CD4-positive, alpha-beta T cell treated with Interferon alpha-2 for 1 hour (primary cell): ENCODE measurements at places on chromosomes 2 and 18.

DNA sequence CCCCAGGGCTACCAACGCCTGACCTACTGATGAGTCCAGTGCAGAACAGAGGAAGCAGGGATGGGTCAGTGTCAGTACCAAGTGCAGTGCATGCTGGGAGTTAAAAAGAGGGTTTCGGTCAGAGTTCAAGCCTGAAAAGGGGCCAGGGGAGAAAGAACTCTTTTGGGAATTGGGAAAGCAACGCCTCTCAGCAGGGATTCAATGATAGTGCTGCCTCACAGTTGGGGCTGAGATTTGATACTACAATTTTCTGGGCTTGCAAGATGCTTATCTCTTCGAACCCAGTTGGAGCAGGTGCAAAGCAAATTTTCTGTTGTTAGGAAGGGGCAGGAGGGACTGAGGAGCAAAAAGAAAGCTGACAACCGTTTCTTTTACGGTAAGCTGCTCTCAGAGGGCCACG, 82.6 kb downstream of the CERKL start:
- DNase-seq, result no peak

DNA sequence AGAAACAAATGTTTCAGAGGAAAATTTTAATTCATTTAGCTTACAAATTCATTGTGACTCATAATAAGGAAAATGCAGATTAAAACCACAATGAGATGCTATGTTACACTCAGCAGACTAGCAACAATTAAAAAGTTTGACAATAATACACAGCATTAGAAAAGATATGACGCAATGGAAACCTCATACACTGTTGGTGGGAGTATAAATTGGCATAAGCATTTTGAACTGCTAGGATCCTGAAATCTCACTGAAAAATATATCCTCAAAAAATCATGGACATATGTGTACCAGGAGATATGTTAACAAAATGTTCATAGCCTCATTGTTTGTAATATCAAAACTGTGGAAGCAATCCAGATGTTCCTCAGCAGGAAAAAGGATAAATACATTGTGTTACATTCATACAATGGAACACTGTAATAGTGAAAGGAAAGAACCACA, 13.7 kb downstream of the CALCRL start:
- DNase-seq, result no peak

- no peak for DNase-seq
These were observed 563.4 kb downstream of the ZNF804A start for GRCh38 chr2:185161701-185162100.

- DNase-seq, result no peak
These were observed 31.8 kb upstream of the SLC8A1 start for GRCh38 chr2:40483549-40484243.

DNA sequence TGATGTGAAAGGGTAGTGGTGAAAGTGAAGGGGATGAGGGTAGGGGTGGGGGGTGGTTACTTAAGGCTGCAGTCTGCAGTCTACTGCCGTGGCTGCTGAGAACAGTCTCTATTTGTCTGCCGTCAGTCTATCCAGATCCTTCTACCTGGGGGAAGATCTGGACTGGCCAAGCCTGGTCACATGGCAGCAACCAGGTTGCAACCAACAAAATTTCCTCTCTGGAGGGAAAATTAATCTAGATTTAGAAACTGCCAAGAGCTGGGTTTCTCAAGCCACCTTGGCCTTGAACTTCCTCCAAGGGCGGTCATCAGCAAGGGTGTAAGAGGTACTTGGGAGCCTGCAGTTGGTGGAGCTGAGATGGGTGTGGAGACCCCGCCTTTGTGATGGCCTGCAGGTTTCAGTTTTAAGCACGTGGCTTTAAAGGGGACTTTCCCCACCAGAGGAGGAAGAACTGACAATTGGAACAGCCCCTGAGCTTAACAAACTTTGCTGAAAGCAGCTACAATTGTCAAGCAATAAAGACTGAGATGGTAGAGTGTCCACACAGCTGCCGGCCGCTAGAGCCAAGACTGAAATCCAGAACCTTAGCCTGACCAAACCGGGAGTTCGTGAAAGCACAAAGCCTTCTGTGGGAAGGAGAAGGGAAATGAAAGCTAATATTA, 31.4 kb upstream of the KCMF1 start:
- DNase-seq, result peak; percentile 87

GRCh38 chr2:33782395-33783230, 183.5 kb upstream of the FAM98A start:
- no peak for DNase-seq

DNA sequence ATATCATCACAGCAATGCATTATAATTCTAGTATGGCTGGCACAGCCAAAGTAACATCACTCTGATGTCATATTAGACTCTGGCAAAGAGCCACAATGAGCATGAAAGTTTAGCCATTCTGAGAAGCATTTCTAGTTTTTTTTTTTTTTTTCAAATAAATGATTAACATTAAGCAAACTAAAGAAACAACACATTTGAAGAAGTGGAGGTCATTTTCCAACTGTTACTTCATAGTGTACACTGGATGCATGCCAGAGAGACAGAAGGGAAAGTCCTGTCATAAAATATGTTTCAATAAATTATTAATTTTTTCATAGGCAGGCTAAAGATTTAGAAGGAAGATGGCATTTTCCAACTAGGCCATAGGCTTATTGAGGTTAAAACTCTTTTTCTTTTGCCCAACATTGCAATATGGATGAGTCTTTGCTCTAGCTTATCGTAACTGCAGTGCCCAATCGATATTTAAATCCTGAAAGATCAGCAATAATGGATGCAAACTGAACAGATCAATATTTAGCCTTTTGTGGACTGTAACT, 1630.4 kb upstream of the ACVR2A start:
- no peak for DNase-seq

DNA sequence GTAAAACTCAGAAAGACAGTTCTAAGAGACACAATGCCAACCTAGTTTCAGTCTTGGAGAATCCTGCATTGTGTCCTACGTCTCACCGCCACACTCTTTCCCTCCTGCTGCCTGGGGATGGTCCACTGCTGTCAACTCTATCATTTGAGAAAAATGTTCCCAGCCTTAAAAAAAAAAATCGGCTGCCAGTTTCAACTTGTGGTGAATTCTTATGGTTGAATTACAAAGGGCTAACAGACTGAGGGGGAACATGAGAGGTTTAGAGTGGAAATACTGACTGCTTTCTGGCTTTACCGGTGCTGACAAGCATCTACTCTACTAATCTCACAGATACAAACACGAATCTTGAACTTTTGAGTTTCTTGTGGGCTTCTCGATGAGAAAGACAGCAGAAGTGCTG, 74.0 kb downstream of the NAB1 start:
- no peak for DNase-seq

DNA sequence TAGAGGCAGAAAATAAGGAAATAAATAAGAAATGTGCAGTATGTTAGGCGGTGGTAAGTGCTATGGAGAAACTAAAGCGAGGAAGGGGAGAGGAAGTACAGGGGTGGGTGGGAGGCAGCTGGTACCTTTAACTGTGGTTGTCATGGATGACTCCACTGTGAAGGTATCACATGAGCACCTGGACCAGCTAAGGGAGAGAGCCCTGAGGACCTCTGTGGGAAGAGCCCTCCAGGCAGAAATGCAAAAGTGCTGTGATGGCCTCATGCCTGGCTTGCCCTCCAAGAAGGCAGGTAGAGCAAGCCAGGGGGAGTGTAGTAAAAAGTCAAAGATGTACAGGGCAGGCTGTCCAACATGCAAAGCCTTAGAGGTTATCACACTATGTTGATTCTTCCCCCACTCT, 17.9 kb downstream of the LYPD6 start:
- no peak for DNase-seq

- no peak for DNase-seq
These were observed 691 bp upstream of the THSD7B start for GRCh38 chr2:136764452-136765255.

DNA sequence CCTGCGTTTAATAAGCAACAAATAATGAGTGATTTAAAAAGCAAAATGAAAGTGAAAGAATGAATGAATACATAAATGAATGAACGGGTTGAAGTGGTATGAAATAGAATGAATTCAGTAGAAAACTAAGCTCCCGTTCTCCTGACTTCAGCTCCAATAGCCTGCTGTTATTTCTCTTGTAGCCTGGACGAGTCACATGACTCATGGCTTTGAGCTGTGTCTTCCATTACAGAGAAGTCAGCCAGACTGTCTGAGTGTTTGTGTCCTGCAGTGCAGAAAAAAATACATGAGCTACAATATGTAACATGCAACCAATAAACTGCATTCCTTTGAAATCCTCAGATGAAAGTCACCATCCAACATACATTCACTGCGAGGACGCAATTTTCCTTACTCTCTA, 21.2 kb downstream of the SCG2 start:
- no peak for DNase-seq

DNA sequence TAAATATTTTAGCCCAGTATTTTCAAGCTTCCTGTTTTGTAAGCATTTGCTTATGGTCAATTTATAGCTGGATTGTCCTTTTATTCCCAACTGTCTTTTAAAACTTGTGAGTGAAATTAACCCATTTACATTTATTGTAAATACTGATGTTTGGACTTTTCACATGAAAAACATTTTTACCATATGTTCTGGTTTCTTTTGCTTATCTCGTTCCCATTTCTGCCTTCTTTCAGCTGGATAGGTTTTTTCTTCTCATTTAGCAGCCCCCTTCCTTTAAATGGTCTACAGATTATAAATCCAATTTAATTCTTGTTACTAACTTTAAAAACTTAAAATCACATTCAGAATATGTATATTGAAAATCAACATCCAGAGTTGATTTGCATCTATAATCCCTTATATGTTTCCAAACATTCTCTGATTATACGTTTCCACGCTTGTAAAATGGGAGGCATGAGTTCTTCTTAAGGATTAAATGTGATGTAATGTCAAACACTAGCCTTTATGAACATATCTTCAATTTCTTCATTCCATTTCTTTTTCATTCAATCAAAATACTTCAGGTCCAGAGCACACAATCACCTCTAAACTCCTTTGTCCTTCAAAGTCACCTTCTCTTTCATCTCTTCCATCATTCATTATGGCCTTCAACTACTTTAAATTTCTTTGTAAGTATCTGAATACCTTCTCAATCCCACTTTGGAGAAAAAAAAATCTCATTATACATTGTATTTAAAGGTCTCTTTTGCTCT, 1.1 kb upstream of the KDM3A start:
- no peak for DNase-seq

DNA sequence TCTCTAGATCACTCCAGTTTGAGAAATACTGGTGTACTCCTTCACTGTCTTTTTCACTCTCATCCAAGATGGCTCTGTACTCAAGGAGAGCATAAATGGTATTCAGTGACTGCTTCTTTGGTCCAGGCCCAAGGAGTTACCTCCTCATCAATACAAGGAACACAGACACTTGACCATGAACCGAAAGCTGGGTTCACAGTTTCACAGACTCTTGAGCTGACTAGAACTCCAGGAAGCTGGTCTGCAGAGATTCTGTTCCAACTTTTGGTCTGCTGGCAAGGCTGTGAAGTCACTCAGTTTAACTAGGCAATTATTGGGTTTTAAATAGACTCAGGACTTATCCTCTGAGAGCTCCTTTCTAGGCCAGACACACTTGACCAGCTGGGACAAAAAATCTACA, 7.4 kb upstream of the IGFBP5 start:
- no peak for DNase-seq

- peak; percentile 14 for DNase-seq
These were observed 96.2 kb upstream of the B3GNT7 start for GRCh38 chr2:231299267-231299666.

DNA sequence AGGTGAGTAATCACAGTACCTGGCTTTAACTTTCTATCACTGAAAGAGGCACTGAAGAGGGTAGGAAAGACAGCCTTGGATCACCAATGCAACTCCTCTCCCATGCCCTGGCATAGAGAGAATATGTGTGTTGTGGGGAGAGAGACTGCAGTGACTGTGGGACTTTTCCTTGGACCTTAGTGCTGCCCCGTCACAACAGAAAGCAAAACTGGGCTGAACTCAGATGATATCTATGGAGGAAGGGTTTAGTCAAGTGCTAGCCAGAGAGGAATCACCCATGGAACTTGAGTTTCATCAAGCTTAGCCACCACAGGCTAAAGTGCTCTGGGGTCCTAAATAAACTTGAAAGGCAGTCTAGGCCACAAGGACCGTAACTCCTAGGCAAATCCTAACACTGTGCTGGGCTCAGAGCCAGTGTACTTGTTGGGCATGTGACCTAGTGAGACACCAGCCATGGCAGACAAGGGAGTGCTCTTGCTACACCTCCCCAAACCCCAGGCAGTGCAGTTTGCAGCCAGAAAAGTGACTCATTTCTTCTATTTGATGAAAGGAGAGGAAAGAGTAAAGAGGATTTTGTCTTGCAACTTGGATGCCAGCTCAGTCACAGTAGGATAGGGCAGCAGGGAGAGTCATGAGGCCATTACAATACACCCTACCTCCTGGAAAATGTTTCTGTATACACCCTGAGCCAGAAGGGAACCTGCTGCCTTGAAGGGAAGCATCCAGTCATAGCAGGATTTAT, 105.8 kb upstream of the SPOPL start:
- DNase-seq, result no peak

DNA sequence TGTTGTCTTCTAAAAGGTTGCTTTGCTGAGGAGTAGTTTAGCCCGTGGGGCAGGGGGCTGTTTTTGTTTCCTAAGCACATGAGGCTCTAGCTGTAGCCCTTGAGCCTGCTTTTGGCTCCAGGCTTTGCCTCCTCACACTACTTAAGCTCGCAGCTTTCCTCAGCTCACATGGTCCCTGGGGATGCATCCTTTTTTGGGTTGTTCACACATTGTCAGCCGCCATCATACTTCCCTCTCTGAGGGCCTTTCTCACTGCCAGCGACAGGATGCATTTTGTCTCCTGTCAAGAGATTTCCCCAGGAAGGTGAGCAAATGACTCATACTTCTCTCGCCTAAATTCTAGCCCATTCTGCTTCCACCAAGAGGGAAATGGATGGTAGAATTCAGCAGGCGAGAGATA, 279.5 kb upstream of the PKDCC start:
- DNase-seq, result no peak

DNA sequence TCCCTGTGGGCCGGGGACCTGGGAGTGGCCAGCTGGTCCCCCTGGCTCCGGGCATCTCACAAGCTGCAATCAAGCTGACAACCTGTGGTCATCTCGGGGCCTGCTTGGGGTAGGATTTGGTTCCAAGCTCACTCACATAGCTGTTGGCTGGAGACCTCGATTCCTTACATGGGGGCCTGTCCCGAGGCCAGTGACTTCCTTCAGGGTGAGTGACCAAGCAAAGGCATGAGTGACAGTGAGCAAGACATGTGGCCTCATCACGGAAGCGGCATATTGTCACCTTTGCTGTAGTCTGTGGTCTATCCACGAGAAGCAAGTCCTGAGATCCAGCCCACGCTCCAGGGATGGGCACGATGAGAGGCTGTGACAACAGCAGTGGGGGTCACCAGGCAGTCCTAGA, 131.4 kb upstream of the ID2 start:
- DNase-seq, result no peak

DNA sequence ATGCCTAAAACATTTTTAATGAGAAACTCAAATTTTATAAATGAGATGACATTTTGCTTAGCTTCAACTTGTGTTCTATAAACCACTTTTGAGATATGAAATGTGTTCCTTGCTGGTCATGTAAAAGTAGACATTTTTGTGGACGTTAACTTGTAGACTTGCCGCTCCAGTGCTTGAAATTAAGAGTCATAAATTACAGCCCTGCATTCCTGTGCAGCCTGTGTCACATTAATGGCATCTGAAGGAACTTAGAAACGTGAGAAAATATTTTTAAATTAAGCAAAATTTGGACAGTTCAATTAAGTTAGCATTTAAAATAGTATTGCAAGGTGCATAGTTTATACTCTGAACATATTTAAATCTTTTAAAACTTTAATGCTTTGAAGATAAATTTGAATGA, 98.3 kb upstream of the LDLRAD4 start:
- DNase-seq, result no peak
